Esophagus (tissue), 2 donors: ENCODE measurements at places on chromosomes 13 and 19. TPM values are rescaled to one million over a fixed set of nuclear protein-coding genes. Genes with fewer than 3 reads are reported as not detected.

Gene INSR
- polyA plus RNA-seq: 3.3 TPM

Gene CATSPERD
- not detected for polyA plus RNA-seq

Gene ERICH4
- not detected for polyA plus RNA-seq

Gene LRRC63
- polyA plus RNA-seq: not detected

Gene METTL21C
- not detected for polyA plus RNA-seq

Gene RPL13A
- polyA plus RNA-seq: 1,631 TPM

Gene PGLYRP1
- not detected for polyA plus RNA-seq

Gene UHRF1
- polyA plus RNA-seq: 7.8 TPM

Gene CEACAM3
- 0.76 TPM for polyA plus RNA-seq
